ENCODE measurements at places on chromosomes 16 and 17.

DNA sequence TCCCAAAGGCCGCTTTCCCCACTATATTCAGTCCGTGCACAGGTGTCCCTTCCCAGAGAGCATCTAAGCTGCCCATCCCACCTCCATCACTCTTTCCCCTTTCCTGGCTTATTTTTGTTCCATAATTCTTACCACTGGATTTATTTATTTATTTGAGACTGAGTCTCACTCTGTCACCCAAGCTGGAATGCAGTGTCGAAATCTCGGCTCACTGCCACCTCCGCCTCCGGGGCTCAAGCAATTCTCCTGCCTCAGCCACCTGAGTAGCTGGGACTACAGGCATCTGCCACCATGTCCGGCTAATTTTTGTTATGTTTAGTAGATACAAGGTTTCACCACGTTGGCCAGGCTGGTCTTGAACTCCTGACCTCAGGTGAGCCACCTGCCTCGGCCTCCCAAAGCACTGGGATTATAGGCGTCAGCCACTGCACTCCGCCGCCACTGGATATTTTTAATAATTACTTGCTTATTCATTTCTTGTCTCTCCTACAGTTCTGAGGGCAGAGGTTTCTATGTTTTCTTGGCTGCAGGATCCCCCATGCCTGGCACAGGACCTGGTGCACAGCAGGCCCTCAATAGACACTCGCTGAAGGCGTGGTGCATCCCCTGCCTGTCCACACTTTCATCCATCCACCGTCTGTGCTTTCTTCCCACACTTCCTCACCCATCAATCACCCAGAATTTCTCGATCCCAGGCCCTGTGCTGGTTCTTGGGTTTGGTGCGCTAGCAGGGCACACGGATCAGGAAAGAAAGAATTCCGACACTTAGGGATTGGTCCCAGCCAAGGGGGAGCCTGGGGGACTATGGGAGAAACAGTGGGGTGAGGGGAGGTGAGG is 9.9 kb upstream of the ADGRG1 start:
- no peak for DNase-seq

- DNase-seq: no peak
Measured at GRCh38 chr16:76854234-76854633, 336.8 kb upstream of the MON1B start.

DNA sequence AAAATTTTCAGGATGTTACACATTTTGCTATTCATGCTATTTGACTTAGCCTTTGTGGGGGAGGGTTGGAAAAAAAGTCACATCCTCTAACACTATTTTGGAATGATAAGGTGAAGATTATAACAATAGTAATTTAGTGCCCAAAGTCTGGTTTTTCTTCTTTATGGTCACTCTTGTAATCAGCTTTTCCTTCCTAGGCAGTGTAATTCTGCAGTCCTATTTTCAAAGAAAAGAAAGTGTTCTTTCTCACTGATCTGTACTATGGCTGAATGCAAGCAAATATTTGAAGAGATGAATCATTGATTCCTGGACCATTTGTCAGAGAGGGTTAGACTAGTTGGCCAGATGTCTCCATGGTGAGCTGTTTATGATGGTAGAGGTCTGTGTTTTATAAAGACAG is 8.4 kb downstream of the RSPRY1 start:
- no peak for DNase-seq

GRCh38 chr16:75787440-75787839 is 61.1 kb upstream of the CPHXL start:
- no peak for DNase-seq

DNA sequence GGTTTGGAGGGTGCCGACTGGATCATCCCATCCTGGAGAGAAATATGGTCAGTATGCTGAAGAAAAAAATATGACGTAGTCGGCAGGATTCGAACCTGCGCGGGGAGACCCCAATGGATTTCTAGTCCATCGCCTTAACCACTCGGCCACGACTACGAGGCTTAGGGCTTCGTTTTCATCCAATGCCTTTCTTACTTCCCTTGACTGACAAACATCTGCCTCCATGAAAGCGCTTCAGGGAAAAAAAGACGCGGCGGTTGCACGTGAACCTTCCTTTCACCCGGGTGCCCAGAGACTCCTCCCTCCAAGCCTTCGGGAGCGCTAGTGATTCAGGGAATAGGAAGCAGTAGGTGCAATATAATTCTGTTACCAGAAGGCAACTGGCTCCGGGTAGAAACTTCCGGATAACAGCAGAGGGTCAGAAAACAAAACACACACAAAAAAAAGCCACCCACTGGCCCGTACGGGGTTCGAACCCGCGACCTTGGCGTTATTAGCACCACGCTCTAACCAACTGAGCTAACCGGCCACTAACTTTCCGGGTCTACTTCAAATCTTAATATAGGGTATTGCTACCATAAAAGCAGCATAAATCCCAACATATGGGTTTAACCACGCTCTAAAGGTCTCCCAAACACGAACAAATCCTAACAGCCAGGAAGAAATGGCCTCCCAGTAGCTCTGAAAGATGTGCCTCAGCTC is 16.3 kb upstream of the AURKB start:
- peak; percentile 40 for DNase-seq

Measured in activated T-helper 2 cell treated with anti-CD3 and anti-CD28 coated beads, Interferon-gamma antibody, Interleukin-2, Interleukin-4, amounts not matched to agents 10 μg/mL and 5 μg/mL and 100 μg/mL, durations not matched to agents 14 hours and 24 hours and 36 hours (primary cell).